ENCODE measurements at places on chromosomes 11 and 22.

DNA sequence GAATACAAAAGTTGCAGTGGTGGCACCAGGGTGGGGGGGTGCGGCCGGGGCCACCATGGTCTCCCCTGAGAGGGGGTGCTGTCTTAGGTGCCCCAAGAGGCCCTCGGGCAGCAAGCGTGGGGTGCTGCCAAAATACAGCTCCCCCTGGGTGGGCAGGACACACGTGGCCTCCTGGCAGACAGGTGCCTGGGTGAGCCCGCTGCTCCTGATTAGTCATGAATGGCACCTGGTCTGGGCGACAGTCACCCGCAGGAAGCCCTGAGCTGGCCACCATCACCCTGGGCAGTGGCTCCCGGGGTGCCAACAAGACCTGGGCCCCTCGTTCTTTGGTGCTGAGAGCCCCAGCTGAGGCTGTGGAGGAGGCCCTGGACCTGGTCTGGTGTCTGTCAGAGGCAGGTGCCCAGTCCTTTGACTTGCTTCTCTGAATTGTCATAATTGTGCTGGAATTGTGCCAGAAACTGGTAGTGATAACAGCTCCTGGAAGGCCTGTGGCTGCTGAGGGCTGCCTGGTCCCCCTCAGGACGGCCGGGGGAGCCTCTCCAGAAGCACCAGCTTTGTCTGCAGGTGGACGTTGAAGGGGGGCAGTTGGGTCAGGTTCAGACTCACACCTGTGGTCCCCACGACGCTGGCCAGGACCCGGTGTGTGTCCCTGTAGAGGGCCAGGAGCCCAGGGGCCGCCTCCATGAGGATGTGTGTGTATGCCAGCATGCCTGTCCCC is 14.8 kb downstream of the ALG12 start:
- DNase-seq: no peak

DNA sequence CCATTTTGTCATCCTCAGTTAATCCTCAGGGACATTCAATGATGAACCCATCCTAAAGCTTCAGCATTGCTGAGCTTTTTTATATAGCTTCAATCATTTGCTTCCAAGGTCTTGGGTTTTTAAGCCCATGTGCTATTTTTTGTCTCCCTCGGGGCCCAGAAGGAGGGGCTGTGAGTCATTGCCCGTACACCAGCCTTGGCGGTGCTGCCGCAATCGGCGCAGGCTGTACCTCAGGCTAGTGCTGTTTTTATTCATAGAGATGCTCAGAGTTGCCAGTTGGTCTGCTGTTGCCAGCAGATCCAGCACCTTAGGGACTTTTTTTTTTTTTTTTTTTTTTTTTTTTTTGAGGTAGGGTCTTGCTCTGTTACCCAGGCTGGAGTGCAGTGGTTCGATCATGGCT is 35.5 kb downstream of the ACO2 start:
- DNase-seq: no peak

DNA sequence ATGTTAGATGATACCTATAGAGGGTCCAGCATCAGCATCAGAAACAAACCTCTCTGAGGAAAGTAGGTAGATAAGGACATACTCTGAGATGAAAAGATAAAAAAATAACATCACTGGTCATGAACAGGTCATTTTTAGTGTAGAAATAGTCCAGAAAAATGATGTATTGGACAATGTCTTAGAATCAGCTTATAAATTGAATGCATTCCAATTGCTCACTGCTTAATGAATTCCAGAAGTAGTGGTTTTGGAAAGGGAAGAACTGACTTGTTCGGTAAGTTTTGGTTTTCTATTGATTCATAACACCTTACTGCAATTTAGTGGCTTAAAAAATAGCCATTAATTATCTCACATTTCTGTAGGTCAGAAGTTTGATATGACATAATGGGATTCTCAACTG is 929.5 kb upstream of the CCDC90B start:
- no peak for DNase-seq

- DNase-seq: no peak
Observed at GRCh38 chr11:111324277-111324720, 26.0 kb downstream of the POU2AF3 start.

DNA sequence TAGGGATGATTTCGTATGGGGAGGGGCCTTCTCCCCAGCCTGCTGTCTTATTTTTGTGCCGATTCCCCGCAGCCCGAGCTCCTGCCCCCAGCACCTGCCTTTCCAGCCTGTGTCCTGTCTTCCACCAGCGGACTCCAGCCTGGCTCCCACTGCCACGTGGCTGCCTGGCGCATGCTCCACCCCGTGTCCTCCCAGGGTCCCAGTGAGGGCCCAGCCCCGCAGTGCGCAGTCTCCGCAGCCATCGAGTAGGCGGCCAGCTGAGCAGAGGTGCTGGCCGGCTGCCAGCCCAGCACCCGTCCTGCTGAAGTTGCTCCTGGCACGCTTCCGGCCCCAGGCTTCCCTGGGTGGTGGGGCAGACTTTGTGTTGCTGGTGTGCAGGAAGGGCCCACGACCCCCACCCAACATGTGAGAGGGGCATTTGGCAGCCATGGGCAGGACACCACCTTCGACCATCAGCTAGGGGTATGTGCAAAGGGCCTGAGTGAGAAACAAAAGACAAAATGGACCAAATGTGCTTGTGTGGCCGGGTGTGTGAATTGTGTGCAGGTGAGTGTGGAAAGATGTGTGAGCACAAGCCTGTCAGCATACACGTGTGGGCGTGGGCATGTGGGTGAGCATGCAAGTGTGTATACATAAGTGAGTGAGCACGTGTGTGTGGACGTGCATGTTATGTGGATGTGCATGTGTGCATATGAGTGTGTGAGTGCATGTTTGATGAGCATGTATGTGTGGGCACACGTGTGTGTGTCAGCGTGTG is 55.9 kb downstream of the RTN4R start:
- no peak for DNase-seq

GRCh38 chr22:36839356-36840073 is 21.3 kb upstream of the NCF4 start:
- no peak for DNase-seq

DNA sequence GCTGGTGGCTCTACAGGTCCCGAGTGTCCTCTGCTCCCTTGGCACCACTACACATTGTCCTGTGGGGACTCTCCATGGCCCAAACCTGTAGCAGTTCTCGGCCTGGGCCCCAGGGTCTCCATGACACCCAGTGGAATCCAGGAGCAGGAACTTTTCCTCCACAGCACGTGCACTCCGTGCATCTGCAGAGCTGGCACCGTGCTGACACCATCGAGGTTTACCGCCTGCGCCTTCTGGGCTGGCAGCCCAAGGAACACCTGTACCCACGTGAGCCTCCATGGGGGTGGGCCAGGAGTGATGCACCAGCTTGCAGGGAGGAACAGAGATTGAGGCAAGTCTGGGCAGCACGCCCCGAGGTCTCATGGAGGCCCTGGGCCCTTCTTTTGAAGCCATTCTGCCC is 25.2 kb downstream of the TSPAN32 start:
- DNase-seq: no peak

- no peak for DNase-seq
Observed at GRCh38 chr11:36108881-36109589, 165.2 kb downstream of the LDLRAD3 start.

DNA sequence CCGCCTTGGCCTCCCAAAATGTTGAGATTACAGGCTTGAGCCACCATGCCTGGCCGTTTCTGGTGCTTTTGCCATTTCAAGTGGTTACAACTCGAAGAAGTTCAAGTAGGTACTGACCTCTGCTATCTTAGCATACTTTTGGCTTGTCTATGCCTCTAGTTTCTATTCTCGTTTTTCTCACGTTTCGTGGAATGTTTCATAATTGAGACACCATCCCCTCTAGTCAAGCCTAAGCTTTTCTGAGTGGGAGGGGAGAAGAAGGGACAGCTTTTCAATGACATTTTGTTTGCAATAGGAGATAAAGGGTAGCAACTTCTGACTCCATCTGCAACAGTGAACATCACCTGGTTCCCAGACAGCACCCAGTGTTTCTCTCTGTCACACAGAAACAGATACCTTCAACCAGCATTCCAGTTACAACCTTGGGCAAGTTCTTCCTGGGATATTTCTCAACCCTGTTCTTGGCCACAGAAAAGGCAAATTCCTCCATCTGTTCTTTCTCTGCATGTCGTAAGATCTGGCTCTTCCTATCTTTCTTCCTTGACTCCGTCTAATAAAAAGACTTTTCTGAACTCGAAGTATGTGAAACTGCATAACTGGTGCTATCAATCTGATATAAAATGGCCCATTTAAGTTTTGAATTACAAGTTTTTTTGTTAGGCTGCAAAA is 25.5 kb downstream of the DDI1 start:
- DNase-seq: peak; percentile 19

DNA sequence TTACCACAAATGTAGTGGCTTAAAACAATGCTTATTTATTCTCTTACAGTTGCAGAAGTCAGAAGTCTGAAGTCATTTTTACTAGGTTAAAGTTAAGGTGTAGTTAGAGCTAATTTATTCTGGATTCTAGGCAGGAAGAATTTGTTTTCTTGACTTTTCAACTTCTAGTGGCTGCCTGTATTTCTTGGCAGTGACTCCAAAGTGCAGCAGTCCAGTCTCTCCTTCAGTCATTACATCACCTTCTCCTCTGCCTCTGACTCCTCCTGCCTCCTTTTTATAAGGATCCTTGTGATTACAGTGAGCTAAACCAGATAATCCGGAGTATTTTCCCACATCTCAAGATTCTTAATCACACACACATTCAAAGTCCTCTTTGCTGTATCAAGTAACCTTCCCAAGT is 581.4 kb downstream of the KCNA4 start:
- DNase-seq: no peak

GRCh38 chr11:12685229-12685628 is 11.0 kb downstream of the TEAD1 start:
- no peak for DNase-seq

- no peak for DNase-seq
Observed at GRCh38 chr22:36027579-36027934, 1.1 kb downstream of the RBFOX2 start.

- no peak for DNase-seq
Observed at GRCh38 chr11:65236194-65237059, 25.3 kb upstream of the POLA2 start.

DNA sequence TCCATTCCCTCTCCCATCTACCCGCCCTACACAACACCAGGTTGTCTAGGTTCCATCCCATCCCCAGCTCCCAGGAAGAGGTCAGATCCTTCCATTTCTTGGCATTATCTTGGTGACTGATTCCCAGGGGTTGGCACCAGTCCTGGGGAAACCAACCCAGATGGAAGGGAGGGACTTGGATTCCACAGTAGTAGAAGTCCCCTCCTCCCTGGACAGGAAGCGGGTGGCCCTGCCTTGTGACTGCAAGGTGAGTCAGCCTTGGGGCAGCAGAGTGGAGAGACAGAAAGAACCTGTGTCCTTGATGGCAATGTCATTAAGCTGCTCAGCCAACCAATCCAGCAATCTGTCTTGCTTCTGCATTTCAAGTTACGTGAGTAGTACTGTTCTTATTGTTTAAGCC is 26.5 kb downstream of the SYT13 start:
- no peak for DNase-seq

- DNase-seq: no peak
Observed at GRCh38 chr11:61134801-61135257, 26.4 kb downstream of the VPS37C start.

- DNase-seq: no peak
Observed at GRCh38 chr22:27918341-27919221, 475 bp downstream of the PITPNB start.

DNA sequence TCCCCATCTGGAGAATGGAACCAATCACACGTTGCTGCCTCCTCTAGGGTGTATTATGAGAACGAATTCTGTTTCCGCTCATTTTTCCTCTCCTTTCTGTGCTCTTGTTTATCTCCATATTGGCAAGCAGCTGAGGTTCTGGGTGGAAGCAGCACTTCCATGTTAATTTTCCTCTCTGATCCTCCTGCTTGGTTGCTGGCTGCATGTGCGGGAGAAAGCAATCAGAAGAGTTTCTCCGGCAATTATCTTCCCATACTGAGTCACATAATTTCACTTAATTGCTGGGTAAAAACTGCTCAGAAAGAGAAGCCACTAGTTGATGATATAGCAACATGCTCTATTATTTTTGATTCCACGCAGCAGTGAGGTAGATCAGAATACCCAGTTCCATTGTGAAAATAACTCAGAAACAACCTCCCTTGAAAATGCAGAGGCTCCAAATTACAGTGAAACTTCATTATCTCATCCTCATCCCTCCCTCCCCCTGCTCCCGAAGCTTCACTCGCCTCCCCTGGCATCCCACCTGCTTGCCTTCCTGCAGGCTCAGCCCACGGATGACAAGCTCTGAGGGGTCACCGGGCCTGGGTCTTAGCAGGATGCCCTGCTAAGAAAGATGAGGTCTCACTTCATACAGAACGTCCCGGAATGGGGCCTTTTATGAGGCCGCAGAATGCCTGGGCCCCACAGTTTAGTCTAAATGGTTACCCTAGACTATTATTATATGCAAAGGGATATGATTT is 20.4 kb downstream of the FXYD6 start:
- no peak for DNase-seq

DNA sequence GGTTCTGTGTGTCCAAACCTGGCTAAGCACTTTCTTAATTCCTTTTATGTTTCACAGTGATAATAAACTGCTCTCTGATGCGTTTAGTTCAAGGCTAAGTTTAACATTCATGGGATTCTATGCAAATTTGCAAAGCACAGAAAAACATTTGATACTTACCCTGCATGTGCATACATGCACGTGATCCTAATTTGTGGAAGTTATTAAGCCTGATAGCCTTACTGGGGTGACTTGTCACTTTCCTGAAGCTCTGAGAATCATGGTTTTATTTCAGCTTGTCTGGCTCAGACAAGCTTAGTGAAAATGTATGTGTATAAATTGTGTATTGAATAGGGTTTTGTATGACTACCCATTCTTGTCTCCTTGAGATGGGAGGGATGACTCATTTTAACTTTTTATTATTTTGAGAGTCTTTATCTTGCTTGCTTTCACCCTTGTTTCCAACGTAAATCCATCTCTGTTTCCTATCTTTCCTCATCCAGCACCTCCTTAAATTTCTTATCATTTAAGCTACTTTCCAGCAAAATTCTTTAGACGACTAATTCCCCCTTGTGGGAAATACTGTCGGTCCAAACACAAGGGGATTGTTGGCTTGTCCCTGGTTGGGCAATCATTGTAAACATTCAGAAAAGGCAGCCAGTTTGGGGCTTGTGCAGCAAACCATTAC is 167.1 kb downstream of the C11orf91 start:
- no peak for DNase-seq

DNA sequence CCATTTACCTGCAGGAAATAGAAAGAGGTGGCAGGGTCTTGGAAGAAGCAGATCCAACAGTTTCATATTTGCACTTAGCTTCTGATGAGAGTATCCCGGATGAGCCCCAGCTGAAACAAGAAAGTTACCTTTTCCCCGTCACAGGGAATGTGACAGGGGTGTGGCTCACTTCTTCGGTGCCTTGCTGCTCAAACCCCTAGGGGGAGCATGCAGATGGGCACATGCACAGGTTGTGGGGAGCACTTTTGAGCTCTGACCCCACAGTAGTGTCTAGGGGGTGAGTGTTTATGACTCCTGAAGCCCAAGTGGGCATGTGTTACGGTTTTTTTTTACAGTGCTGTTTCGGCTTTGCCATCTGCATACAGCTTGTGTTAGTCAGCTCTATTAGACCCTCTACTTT is 1221.0 kb downstream of the JRKL start:
- no peak for DNase-seq

All from fibroblast of skin of left biceps (primary cell).